ENCODE measurements at places on chromosomes 12 and 14.

DNA sequence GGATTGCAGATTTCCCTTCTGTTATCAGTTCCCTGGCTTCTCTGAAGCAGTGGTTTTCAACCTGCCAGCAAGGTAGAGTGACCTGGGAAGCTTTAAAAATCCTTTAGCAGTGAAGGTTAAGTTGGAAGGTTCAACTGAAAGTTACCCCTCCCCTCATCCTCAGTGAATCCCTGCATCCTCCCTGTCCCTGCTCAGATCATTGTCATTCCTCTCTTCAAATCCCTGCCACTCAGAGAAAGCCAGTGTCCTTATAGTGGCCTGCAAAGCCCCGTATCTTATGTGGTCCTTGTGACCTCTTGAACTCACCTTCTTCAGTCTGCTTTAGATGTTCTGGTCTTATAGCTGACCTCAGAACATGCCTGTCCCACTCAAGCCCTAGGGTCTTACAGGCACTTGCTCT is 53.6 kb downstream of the PPM1A start:
- DNase-seq: no peak

DNA sequence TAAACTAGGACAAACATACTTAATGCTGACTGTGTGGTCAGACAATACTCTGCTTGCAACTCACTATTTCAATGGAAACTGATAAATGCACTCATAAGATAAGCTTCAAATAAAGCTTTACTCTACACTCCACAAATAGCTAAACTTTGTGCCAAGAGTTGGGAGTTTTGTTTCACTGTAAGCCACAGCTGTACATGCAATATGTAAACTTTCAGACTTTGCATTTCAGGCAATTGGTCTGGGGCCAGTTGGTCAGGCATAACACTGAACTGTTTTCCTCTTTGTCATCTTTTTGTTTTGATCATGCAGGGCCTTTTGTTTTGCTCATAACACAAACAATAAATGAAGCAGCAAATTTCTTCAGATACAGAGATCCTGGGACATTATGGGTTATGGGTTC is 426.2 kb downstream of the IPO8 start:
- DNase-seq: peak; percentile 21

GRCh38 chr14:73502017-73502619 is 11.4 kb downstream of the RIOX1 start:
- DNase-seq: no peak

DNA sequence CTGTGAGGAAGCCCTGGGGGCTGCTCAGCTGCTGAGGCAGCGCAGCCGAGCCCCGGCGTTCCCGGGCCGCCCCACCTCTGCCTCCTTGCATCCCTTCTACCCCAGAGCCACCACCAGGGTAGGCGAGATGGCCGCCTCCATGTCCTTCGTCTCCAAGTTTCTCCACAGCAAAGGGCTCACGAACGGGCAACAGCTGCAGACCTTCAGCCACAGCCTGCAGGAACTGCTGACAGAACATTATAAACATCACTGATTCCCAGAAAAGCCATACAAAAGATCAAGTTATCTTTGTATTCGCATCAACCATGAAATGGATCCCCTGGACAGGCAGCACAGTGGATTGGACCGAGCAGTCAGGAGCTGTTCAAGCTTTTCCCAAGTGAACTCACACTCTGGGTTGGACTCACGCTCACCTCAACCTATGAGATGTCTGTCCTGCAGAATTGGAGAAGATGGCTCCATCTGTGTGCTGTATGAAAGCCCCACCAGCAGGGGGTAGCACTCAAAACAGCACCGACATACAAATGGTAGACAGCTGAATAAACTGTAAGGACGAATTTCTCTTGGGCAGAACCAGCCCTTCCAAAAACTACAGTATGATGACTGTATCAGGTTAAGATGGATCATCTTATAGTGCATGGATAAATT is 19.4 kb upstream of the A2M start:
- DNase-seq: no peak

- peak; percentile 16 for DNase-seq
These were observed 1133.2 kb upstream of the TMEM132C start for GRCh38 chr12:127133675-127134335.

DNA sequence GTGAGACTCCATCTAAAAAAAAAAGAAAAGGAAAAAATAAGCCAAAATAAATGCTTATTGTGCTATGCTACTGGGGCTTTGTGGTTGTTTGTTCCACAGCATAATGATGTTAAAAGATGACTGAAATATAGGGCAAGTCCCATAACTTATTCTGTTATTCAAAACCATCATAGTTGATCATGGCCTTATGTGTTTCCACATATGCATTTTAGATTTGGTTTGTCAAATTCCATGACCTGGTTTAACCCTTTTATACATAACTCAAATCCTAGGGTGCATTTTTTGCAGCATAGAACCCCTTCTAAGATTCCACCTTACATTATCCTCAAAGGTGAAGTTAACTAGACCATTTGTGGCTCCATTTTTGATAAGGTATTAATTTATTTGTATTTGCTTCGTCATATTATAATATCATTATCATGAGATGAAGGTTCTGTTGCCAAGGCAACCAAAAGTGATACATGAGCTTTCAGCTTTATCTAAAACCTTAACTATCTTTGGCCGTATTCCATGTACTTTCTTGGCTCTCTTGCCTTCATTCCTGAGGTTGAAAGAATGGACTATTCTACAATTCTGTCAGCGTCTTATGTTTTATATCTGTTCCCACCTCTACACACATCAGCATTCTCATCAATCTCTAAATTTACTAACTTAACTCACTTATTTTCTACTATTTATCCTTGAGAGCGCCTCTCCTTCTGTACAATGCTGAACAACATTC is 138.7 kb upstream of the DYRK2 start:
- DNase-seq: peak; percentile 75

GRCh38 chr12:112928978-112929377 is 9.3 kb upstream of the OAS3 start:
- no peak for DNase-seq

DNA sequence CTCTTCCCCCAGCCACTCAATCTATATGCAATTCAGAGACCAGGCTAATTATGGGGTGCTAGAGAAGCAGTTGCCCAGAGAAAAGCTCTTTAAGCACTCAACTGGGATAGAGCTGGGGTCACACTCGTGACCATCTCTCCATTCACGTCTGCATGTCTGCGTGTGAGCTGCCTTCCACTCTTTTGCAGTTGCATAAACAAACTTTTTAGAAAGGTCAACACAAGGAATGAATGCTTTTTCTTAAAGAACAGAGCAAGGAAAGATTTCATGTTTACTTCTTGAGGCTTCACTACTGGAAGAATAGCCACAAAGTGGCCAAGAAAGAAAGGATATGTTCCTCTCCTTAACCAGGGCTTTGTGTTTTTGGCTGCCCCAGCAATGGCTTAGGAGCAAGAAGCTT is 151.1 kb downstream of the SAMD4A start:
- DNase-seq: no peak

DNA sequence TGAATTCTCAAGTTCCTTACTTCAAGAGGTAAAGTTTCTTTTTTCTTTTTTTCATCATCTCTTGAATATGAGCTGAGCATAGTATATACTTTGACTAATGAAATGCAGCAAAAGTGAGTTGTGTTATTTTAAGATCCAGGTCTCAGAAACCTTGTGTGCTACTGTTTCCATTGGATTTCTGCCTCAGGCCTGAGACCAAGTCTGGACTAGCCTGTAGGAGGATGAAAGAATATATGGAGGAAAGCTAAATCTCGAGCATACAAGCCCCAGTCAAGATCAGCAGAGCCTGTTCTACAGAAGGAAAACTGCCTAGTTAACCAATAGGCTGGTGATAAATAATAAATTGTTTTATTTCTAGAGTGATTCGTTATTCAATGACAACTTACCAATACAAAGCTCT is 652.5 kb downstream of the C12orf50 start:
- no peak for DNase-seq

GRCh38 chr12:100692502-100692901 is 102.1 kb upstream of the ANO4 start:
- DNase-seq: no peak

DNA sequence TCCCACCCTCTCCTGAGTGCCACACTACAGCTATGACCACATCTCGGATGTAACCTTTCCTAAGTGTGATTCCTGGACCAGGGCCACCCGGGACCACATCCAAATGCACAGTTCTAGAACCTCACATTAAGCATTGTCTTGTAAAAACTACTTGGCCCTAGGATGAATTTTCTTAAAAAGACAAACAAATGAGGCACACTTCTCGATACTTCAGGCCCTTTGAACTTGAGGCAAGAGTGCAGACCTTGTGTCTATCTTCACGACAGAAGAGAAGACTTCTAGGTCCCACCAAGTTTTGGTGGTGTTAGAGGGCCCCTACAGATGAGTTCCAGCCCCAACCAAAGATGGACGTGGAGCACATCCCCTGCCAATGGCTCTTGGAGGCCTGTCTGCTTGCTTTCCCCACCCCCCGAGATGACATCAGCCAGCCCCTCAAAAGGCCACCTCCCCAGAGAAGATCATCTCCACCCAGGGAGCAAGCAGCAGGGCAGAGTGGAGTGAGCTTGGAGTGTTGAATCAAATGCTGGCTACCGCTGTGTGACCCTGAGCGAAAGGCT is 9.3 kb downstream of the ISCU start:
- DNase-seq: no peak

- DNase-seq: no peak
These were observed 1.7 kb downstream of the RALGAPA1 start for GRCh38 chr14:35807131-35807961.

DNA sequence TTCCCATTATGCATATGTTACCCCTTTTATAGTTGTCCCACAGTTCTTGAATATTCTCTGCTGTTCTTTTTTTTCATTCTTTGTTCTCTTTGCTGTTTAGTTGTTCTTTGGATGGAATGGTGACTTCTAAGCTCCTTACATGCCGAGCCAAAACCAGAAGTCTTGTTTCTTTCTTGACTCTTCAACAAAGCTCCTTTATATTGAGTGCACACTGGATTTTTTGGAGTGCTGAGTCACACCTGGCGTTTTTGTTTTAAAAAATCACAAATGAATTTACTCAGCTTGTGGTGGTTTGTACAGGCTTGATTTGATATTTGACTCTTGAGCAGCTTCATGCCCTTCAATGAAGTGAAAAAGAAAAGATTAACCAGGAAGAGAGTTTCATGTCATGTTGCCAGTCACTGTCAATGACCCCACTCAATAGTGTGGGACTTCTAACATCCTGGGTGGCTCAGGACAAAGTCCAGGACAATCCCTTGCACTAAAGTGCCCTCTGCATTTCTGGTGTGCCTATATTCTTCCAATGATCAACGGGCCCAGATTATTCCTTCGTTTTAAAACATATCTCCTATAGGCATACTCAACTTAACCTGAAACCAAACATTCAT is 112.4 kb upstream of the SLC38A4 start:
- DNase-seq: no peak

DNA sequence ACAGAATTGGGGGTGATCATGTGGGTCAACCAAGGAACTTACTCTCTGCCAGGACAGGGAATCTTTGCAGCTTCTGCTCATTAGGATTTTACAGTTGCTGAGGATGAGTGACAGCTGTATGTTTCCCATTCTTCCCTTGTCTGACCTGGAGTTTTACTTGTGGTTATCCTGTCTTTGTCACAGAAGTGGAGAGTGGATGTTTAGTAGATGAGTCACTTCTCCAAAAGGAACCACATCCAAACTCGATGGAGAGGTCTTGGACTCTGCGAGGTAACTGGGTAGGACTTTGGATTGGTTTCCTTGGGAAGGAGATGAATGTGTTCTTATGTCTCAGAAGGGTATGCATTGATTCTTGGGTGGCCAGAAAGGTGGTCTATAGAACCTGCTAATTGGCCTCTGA is 53.8 kb upstream of the USP44 start:
- peak; percentile 65 for DNase-seq

- DNase-seq: no peak
These were observed 42.1 kb upstream of the DICER1 start for GRCh38 chr14:95199298-95199983.

GRCh38 chr12:1929241-1929984 is 11.0 kb upstream of the CACNA2D4 start:
- no peak for DNase-seq

DNA sequence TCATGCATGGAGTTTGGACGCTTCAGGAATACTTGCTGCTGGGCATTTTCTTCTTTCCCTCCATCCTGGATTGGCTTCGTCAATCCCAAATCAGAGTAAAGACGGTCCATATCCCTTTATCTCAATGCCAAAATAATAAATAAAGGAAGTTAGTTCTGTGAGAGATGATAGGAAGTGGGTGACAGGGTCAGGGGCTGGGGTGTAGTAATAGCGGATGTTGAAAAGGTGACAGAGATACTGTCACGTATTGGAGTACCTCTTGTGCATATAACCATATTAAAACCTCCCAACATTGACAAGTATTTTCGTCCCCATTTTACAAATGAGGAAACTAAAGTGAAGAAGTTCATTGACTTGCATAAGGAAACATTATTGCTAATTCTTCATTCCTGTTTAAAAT is 12.4 kb downstream of the MAGOHB start:
- DNase-seq: no peak

DNA sequence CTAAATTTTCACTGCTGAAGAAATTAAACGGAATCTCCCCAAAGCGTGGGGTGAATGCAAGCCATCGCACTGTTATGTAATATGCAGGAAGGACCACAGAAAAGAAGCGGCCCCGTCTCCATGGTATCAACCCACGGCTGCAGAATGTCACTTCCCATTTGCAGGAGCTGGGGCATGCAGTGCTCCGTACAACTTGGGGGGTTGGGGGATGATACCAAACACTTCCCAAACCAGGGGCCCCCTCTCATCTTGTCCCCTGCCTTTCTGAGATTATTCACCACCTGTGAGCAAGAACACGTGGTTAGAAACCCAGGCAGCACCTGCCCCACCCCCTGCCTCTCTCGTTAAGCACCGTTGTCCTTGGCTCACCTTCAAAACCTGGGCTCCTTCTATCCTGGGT is 505.1 kb upstream of the TMEM132C start:
- DNase-seq: no peak

DNA sequence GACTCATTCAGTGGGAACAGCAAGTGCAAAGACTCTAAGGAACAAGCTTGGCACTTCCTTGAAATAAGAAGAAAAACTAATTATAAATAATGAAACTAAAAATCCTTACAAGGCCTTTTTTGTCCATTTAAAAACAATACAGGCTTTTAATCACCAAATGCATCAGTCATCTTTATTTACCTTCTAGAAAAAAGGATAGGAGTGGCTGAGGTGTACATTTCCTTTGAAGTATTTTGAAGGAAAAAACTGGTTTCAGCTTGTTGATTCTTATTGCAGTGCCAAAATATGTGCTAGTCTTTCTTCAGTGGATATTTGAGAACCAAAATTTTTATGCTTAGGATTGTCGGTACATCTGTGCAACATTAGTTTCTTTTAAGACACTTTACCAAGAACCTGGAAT is 29.8 kb downstream of the MED21 start:
- DNase-seq: no peak

GRCh38 chr14:92224358-92224954 is 98.5 kb upstream of the SLC24A4 start:
- DNase-seq: no peak

GRCh38 chr12:31813305-31813704 is 84.5 kb upstream of the AMN1 start:
- peak; percentile 17 for DNase-seq

GRCh38 chr14:68977718-68978171 is 1.4 kb downstream of the ACTN1 start:
- DNase-seq: no peak

GRCh38 chr12:113392988-113393579 is 10.6 kb downstream of the SDS start:
- DNase-seq: peak; percentile 12

- DNase-seq: no peak
These were observed 12.4 kb downstream of the CABP1 start for GRCh38 chr12:120652656-120653435.

GRCh38 chr14:100058777-100059437 is 6.3 kb upstream of the EVL start:
- DNase-seq: no peak
